ENCODE measurements at places on chromosomes 5 and 9.

GRCh38 chr9:1514776-1515363 lies 464.7 kb downstream of the DMRT2 start:
- DNase-seq = no peak

- DNase-seq = no peak
These were observed 208.6 kb downstream of the FBN2 start for GRCh38 chr5:128329386-128329939.

DNA sequence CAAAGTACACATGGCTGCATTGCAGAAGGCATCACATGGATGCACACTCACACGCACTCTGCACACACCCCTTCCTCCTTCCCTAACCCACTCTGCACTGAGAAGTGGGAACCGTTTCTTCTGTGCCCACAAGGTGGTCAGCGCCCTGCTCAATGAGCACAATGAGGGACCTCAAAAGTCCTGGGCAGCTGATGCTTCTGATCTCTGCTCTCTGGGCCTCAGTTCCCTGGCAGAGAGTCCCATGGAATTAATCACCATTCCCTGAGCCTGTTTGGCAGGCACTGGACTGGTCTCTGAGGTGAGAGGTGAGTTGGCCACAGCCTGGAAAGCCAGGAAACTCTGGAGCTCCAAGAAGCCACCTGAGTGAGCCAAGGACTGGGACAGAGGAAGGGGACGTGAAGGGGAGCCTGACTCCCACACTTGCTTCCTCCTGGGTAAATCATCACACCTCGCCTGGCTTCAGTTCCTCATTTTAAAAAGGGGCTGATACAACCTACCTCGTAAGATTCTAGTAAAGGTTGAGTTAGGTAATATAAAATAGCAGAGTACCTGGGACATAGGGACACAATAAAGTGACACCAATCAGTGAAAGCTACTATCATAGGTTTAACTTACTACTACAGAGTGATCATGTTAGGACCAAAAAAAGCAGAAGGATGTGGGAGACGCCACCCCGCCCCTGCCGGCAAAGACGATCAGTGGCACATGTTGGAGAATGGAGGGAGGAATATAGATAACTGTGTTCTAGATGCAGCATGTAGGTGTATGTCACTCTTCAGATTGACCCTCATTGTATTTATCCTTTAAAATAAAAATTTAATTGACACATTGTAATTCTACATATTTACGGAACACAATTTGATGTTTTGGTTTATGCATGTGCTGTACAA lies 21.1 kb upstream of the IGFBPL1 start:
- DNase-seq = no peak

- DNase-seq = no peak
These were observed 97.6 kb upstream of the GRIN3A start for GRCh38 chr9:101836021-101836420.

DNA sequence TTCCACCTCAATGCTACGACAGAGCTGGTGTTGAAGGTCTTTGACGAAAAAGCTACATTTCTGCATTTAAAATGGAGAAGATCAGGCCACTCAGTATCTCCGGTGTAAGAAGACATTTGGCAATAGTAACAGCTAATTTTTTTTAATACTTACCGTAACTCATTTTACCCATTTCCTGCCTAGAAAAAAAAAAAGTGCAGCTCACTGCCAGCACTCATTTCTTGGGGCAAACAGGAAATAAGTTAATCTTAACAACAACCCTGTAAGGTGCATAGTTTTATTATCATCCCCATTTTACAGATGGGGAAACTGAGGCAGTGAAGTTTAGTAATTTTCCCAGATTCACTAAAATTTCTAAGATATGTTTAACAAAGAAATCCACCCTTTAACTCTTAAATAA lies 27.4 kb upstream of the KCNMB1 start:
- no peak for DNase-seq

- DNase-seq = no peak
These were observed 183.1 kb downstream of the GAS1 start for GRCh38 chr9:86764221-86764624.

- no peak for DNase-seq
These were observed 49.5 kb upstream of the SARDH start for GRCh38 chr9:133787754-133788025.

GRCh38 chr9:127520941-127521918 lies 69.9 kb downstream of the LRSAM1 start:
- DNase-seq = no peak

GRCh38 chr9:110115341-110115820 lies 92.6 kb downstream of the C9orf152 start:
- no peak for DNase-seq

DNA sequence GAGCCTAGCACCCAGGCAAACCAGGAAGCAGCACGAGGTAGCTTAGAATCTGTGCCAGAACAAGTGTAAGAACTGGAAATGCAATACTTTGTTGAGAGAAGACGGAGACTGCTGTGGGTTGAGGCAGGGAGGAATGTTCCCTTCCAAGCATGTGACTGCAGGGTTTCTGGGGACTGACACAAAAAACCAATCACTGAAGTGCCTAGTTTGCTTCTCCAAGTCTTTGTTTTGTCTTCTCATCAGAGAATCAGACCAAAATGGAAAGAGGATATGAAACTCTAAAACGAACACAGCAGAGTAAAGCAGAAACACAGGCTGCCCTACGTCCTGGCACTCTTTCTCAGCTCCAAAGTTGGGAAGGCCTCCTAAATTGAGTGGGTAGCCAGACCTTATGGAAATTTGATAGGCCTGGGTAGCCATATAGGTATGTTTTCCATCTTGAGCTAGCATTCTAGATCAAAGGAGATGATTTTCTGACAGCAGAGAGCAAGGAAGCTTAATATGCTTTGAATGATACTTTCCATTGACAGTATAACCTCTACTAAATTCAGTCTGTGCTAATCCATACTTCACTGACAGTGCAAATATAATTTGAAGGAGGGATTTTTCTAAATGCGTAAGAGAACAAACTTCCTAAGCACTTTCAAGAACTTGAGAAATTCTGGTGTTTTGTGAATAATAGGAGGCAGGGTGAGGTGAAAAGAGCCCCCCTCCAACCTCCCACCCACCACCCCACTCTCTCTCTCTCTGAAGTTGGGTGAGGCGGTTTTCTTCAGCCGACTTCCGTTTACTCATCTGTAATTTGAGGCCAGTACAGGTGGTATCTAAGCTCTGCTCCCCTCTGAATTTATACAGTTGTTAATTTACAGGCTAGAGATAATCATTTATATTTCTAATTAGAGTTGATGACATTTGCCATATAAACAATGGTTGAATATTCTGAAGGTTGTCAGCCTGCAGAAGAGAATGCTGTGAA lies 5.5 kb downstream of the ADRB2 start:
- DNase-seq = no peak

DNA sequence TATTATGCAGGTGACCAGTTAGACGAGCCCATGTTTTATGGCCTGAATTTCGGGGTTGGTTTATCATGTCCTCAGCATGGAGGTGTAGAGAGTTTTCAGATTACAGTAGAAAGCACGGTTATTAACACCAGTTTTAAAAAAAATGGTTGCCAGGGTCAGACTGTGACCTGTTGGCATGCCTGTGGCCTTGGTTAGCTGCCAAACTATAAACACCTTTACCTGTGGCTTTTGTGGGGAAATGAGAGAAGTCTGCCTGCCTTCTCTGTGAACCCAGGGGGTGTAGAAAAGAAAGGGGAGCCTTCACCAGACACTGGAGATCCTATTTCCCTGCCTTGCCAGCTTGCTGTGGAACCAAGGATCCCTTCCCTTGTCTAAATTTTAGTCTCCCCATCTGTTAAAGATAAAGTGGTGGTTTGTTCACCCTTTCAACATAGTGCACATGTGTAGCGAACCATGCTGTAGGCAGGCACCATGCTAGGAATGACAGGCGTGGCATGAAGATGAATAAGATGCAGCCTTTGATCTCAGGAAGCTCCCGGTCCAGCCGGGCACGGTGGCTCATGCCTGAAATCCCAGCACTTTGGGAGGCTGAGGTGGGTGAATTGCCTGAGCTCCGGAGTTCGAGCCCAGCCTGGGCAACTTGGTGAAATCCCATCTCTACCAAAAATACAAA lies 6.1 kb upstream of the PHF19 start:
- no peak for DNase-seq

GRCh38 chr9:16092142-16093091 lies 539.6 kb downstream of the CCDC171 start:
- DNase-seq = no peak

DNA sequence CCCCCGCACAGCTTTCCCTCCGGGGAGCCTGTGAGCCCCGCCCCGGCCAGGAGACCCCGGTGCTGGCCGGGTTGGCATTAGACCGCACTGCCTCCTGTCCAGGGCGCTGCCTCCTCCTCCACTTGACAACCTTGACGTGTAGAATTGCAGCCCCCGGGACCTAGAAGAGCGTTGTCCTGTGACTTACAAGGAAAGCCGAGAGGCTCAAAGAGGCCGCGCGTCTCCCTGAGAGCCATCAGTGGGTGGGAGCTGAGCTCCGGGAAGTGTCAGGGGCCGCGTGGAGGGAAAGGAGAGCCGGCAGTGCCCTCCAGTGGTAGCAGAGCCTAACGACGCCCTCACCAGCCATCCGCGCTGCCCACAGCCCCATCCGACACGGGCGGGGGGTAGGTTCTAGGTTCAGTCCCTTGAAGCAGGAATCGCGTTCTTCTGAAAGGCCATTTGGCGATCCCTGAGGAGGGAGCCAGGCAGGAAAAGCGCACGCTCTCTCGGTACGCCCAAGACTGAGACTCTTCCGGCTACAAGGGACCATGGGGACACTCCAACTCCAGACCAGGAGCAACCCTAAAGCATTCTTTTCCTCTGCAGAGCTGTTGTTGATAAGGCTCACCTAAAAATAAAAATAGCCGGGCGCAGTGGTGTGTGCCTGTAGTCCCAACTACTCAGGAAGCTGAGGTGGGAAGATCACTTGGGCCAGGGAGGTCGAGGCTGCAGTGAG lies 40.6 kb upstream of the SAP30L start:
- DNase-seq = peak; percentile 51

GRCh38 chr5:162268694-162269481 lies 201.3 kb downstream of the GABRG2 start:
- DNase-seq = no peak

GRCh38 chr5:59020611-59021285 lies 437.9 kb downstream of the RAB3C start:
- peak; percentile 2 for DNase-seq

GRCh38 chr9:84738353-84738752 lies 68.8 kb downstream of the NTRK2 start:
- no peak for DNase-seq

All from stimulated activated CD4-positive, alpha-beta T cell treated with anti-CD3 and anti-CD28 coated beads, Interleukin-2, amount 100 ng/mL, for 4 hours (primary cell).